ENCODE measurements at places on chromosomes 1 and 21.

- no peak for DNase-seq
Measured at GRCh38 chr21:46311568-46311967, 12.1 kb downstream of the C21orf58 start.

GRCh38 chr1:32246888-32247273 lies at the start of gene FAM167B:
Gene FAM167B, plus strand, starts transcription at chr1:32247222. Its CDS starts 200 bp downstream, at chr1:32247422.
- DNase-seq = no peak

DNA sequence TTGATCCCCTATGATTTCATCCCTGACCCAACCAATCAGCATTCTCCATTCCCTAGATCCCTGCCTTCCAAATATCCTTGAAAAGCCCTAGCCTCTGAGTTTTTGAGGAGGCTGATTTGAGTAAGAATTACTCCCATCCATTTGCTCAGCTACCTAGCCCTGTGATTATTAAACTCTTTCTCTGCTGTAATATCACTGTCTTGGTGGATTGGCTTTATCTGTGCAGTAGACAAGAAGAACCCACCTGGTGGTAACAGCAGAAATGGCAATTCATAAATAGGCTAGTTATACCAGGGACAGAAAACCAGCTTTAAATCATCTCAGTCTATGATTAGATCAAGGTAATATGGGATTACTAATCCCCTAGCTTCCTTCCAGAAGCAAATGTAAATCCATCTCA lies 13.0 kb downstream of the IL20 start:
- DNase-seq = no peak

GRCh38 chr1:37861151-37861550 lies 1.8 kb upstream of the MTF1 start:
- no peak for DNase-seq

DNA sequence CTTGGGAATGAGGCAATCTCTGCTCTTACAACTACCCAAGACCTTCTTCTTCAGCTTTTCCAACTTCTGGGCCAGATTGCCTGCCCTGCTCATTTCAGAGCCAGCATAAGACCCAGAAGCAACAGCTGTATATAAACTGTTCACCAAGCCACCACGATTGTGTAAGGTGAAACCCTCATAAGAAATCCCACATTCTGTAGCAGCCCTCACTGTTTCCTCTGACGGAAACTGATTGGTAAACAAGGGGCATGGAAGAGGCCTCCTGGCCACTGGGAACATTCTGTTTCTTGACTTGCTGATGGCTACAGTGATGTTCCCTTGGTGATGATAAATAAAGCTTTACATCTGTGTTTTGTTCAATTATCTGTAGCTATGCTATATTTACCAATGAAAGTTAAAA lies 39.7 kb upstream of the EXO1 start:
- DNase-seq = no peak

DNA sequence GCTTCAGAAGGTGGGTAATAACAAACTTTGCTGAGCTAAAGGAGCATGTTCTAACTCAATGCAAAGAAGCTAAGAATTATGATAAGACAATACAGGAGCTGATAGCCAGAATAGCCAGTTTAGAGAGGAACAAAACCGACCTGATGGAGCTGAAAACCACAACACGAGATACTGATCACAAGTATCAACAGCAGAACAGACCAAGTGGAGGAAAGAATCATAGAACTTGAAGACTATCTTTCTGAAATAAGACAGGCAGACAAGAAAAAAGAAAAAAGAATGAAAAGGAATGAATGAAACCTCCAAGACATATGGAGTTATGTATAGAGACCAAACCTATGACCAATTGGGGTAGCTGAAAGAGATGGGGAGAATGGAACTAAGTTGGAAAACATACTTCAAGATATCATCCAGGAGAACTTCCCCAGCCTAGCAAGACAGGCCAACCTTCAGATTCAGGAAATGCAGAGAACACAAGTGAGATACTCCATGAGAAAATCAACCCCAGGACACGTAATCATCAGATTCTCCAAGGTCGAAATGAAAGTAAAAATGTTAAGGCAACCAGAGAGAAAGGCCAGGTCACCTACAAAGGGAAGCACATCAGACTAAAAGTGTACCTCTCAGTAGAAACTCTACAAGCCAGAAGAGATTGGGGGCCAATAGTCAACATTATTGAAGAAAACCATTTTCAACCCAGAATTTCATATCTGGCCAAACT lies 20.5 kb downstream of the CD84 start:
- DNase-seq = no peak

DNA sequence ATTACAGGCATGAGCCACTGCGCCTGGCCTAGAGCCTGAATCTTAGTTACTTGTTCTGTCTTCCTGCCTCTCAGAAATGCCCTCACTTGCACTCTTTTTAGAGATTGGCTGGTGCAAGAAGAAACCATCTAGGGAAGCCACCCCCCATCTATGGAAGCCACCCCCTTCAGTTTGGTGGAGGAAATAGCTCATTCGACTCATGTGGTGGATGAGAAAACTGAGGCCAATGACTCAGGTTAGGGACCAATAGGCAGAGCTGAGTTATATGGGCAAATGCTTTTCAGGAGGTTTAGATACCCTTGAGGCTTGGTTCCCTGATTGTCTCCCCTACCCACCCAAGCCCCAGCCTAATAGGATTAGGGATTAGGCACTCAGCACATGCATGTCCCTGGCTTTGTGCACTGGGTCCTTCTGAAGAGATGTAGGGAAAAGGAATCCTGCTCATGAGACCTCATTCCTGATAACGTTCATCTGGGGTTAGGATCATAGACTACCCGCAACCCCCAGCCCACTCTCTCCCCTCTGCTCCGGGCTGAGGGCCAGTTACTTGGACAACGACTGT lies 77.1 kb downstream of the PAX7 start:
- DNase-seq = no peak

GRCh38 chr21:15210235-15210678 lies 145.5 kb upstream of the NRIP1 start:
- DNase-seq = peak; percentile 38

GRCh38 chr1:78911956-78912880 lies 94.3 kb downstream of the ADGRL4 start:
- no peak for DNase-seq

GRCh38 chr1:68704800-68705443 lies 208.0 kb upstream of the DEPDC1 start:
- no peak for DNase-seq

DNA sequence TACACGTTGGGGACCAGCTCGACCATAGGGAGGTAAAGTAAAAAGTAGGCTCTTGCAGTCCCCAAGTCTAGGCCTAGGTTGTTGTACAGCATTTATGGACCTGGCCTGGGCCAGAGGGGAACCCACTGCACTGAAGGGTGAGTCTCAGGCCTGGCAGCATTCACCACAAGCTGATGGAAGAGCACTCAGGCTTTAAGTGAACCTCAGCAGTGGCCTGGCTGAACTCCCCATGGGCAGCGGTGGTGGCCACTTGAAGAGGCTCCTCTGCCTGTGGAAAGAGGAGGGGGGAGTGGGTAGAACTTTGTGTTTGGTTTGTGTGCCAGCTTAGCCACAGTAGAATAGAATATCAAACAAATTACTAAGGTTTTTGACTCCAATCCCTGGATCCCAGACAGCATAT lies 176.2 kb upstream of the PRMT6 start:
- DNase-seq = no peak

DNA sequence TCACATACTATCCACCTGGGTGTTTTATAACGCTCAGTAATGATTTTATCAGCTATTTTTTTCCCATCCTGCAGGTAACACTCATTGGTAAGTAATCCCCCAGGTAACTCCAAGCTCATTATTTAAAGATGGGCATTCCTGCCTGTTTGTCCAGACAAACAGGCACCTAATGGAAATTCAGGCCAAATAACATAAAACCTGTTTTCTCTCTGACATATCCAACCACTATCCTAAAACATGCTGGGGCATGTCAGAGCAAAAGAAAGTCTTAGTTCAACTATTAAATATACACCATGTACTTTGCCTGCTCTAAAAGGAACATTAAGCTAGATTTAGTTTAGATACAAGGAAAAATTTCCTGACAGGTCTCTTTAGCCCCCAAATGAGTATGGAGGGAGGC lies 987.7 kb downstream of the TTLL7 start:
- DNase-seq = no peak

- DNase-seq = no peak
Measured at GRCh38 chr21:32131164-32131563, 147.7 kb downstream of the MIS18A start.

GRCh38 chr1:94621802-94622201 lies 80.2 kb upstream of the F3 start:
- no peak for DNase-seq

DNA sequence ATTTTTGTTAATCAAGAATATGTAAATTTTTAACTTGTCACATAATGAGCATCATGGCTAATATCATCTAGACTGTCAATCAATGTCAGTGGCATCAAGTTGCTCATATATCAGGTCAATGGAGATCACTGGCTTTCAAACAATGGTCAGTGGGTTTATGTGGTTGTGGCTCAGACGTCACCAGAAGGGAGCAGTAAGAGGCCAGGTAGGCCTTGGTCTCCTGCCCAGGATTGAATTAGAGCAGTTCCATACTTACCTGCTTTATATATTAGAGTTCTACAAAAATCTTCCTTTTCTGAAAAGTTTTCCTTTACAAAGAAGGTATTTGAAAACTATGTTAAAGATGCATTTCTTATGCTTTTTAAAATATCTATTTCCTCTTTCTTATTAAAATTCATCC lies 206.3 kb upstream of the B3GALT2 start:
- DNase-seq = no peak

DNA sequence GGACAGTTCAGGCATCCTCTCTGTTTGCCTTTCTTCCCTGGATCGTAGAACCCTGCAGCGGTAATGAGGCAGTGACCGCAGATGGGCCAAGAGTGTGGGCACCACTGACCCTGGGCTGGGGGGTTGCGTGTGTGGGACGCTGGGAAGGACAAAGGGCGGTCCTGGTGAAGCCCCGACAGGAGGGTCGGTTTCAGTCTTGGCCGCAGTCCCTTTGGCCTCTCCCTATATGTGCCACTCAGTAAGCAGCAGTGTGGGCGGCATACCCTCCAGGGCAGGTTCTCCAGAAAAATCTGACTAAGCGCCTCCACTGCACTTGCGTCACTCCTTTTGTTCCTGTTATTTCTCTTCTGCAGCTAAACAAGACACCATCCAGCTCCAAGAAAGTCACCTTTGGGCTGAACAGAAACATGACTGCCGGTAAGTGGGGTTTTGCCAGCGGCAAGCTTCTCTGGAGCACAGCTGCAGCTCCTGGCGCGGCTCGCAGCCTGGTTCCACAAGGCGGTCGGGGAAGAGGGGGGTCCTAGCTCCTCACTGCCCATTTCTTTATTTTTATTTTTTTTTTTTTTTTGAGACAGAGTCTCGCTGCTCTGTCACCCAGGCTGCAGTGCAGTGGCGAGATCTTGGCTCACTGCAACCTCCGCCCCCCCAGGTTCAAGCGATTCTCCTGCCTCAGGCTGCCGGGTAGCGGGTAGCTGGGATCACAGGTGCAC lies 27.7 kb upstream of the PDXK start:
- no peak for DNase-seq

- no peak for DNase-seq
Measured at GRCh38 chr1:25061261-25061995, 131.4 kb upstream of the RUNX3 start.

GRCh38 chr1:171798765-171799164 lies 17.3 kb downstream of the METTL13 start:
- DNase-seq = no peak

GRCh38 chr1:8076176-8076575 lies 50.1 kb upstream of the ERRFI1 start:
- DNase-seq = no peak
